Endodermal cell (in vitro differentiated cells): ENCODE measurements at places on chromosomes 16 and 17. TPM values are rescaled to one million over a fixed set of nuclear protein-coding genes. Genes with fewer than 3 reads are reported as not detected.

The ZNF423 gene
- 20.7 to 30.3 TPM (median 28.4 TPM) in 3 replicates for total RNA-seq

The CTCF gene
- 61.3 and 64.8 TPM in 2 replicates for total RNA-seq

The SYT17 gene
- total RNA-seq, result 10.4 and 11.2 TPM in 2 replicates

The CNGB1 gene
- 0.29 and 0.59 TPM in 2 replicates for total RNA-seq

GRCh38 chr16:23535901-23536300 is 21.2 kb downstream of the EARS2 start:
- H3K27ac ChIP-seq, result no peak overlapping the region
- peaks cover 66% of the 10 kb centered on the region for H3K36me3 ChIP-seq
- DNase-seq, result no peak
- no peaks in the 10 kb centered on the region for H3K4me1 ChIP-seq
- H3K27me3 ChIP-seq, result no peaks in the 10 kb centered on the region

- no peaks in the 10 kb centered on the region for H3K36me3 ChIP-seq
- H3K27me3 ChIP-seq, result no peaks in the 10 kb centered on the region
- no peaks in the 10 kb centered on the region for H3K4me1 ChIP-seq
- DNase-seq, result no peak
Measured at GRCh38 chr17:69144331-69145255, 2.9 kb upstream of the ABCA6 start.
